Epithelial cell of proximal tubule (primary cell): ENCODE measurements at places on chromosomes 4 and X.

DNA sequence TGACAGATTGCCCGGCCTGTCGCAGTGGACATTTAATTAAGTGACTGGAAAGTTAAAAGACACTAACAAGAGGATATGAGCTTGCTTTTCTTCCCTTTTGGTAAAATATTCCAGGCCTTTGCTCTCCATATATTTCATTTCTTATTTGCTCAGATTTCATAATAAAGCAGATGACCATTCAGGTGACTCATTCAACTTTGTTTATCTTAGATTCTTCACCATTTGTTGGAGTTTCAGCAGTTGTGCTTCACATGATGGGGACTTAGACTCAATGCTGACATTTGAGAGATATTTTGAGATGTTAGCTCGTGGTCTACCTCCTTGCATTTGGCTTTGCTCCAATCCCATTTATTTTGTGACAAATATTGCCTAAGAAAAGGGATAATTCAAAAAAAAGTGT is 312.2 kb downstream of the ARHGAP24 start:
- DNase-seq = no peak

GRCh38 chr4:151401739-151402138 is 7.2 kb upstream of the FHIP1A start:
- no peak for DNase-seq

- DNase-seq = no peak
Observed at GRCh38 chrX:21764008-21764407, 6.1 kb upstream of the SMPX start.

- no peak for DNase-seq
Observed at GRCh38 chr4:84091266-84091665, 407.8 kb downstream of the NKX6-1 start.

DNA sequence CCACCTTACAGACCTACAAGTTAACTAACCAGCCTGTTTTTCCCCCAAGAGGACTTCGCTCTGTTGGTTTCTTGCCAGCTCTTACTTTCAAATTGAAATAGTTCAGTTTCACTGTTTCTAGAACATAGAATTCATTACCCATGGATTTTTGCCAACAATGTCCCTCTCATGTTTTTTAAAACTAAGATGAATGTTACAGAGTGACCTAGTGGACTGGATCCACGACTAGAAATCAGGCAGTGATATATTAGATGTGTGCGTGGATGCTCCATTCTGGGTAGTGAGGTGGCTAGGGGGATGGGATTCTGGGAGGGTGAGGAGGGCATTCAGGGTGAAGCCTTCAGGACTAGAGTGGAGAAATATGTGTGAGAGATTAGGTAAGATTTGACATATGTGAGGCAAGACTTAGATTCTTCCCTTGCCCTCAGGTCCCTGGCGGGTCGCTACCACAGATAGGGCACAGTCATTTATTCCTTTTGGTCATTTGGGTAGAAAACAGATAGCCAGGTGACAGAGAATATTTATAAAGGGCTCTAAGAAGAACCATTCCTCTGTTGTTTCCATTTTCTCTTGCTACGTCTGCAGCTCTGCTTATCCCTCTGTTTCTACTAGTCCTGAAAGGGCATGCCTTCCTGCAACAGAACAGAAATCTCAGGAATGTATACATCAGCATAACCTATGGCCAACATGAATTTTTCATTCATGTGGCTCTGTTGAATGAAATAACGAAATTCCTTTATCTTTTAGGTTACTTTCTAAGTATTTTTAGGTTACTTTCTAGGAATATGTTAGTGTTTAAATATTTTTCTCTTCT is 15.4 kb upstream of the JADE1 start:
- DNase-seq = no peak

- DNase-seq = no peak
Observed at GRCh38 chr4:14906805-14907204, 95.5 kb upstream of the CPEB2 start.
